CD14-positive monocyte (primary cell): ENCODE measurements at places on chromosomes 4 and X. TPM values are rescaled to one million over a fixed set of nuclear protein-coding genes. Genes with fewer than 3 reads are reported as not detected.

The UGT2B15 gene
- polyA plus RNA-seq: not detected in 2 replicates

- H3K36me3 ChIP-seq: no peaks in the 10 kb centered on the region
- H3K27ac ChIP-seq: no peak overlapping the region
- H3K4me1 ChIP-seq: no peaks in the 10 kb centered on the region
- H3K27me3 ChIP-seq: no peaks in the 10 kb centered on the region
Measured at GRCh38 chrX:31199840-31200114, 127.9 kb upstream of the FTHL17 start.

The PHOX2B gene
- polyA plus RNA-seq: not detected

GRCh38 chr4:13219971-13220370 is 264.2 kb downstream of the RAB28 start:
- no peak overlapping the region for H3K4me3 ChIP-seq
- H3K4me1 ChIP-seq: no peaks in the 10 kb centered on the region
- no peaks in the 10 kb centered on the region for H3K36me3 ChIP-seq
- no peaks in the 10 kb centered on the region for H3K27me3 ChIP-seq
- DNase-seq: no peak

DNA sequence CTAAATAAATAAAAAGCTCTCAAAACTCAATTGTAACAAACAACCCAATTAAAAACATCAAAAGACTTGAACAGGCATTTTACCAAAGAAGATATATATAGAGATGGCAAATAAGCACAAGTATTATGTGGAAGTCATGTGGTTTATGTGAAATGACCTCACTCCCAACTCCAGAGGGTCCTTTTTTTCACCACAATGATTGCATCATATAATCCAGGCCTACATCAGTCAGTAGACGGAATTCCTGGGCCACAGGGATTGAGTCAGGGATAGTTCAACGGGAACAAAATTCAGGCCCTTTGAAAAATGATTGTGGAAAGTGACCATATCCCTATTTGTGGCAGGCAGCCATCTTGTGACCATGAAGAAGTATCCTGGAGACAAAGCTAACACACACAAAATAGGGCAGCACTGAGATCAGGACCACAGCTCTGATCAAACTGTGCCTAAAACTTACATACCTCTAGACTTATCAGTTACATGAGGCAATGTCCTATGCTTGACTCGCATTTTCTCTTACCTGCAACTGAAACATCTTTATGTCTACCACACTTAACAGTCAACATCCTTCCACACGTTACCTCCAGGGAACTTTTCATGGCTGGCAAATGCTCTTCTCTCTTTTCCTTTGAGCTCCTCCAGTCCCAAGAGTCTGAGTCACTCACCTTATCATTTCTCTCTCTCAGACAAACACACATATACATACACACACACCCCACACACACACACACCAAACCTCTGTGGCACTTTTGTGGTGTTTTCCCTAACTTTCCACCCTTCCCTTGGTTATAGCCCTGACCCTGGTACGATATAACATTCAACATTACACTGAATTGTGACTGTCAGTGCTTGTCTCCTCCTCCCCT is 113.5 kb downstream of the PHF8 start:
- no peaks in the 10 kb centered on the region for H3K36me3 ChIP-seq
- no peak overlapping the region for H3K4me3 ChIP-seq
- no peak overlapping the region for H3K27ac ChIP-seq
- DNase-seq: no peak
- no peaks in the 10 kb centered on the region for H3K4me1 ChIP-seq

The CDX4 gene
- not detected for polyA plus RNA-seq

DNA sequence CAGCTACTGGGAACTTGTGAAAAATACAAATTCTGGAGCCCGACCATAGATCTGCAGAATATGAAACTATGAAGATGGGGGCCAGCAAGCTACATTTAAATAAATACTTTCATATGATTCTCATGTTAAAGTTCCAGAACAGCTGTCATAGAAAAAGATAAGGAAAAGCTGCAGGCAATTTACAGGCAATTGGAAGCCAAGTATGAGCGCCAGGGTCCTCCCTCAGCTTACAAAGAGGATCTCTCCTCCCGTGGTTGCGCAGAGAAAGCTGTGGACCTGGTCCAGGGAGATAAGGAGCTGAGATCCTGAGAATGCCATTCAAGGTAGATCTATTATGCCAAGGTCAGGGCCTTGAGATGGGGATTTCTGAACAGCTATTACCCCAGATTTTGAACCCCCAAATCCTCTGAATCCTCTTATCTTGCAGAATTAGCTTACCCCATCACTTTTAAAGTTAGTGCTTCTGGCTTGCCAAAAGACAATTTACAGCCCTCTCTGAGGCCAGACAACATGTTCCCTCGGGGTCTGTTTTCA is 25.6 kb upstream of the FRAS1 start:
- H3K4me1 ChIP-seq: no peaks in the 10 kb centered on the region
- no peak overlapping the region for H3K27ac ChIP-seq
- H3K4me3 ChIP-seq: no peak overlapping the region

The HPSE gene
- polyA plus RNA-seq: 31.2 TPM

The SHROOM3 gene
- polyA plus RNA-seq: under 0.01 TPM in 1 of 2 replicates, not detected in the other
